ENCODE measurements at places on chromosomes 1 and 21.

GRCh38 chr1:234604495-234605398, 5.2 kb downstream of the IRF2BP2 start:
- no peak for DNase-seq

- DNase-seq: no peak
These were observed 69.9 kb downstream of the TNFSF4 start for GRCh38 chr1:173137107-173137706.

DNA sequence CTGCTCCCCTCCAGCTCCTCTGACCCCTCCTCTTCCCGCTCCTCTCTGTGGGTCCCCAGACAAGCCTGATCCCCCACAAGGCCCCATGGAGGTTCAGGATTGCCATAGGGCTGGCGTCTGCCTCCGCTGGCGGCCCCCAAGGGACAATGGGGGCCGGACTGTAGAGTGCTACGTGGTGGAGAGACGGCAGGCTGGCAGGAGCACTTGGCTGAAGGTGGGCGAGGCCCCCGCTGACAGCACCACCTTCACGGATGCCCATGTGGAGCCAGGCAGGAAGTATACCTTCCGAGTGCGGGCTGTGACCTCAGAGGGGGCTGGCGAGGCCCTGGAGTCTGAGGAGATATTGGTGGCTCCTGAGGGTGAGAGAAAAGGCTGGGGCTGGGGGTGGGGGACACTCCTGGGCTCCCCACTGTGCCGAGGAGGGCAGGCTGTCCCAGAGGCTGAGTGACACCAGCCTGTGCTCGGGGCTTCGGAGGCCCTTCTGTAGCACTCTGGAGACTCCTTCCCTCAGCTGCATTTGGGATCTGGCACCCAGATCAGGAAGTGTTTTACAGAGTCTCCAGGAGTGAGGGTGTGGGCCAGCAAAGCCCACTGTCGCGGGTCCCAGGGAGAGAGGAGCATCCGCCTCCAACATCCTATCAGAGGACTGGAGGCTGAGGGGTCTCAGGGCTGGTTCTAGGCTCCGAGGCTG, 25.9 kb downstream of the IGFN1 start:
- DNase-seq: no peak

- DNase-seq: no peak
These were observed 18.2 kb downstream of the IKBKE start for GRCh38 chr1:206488466-206488865.

- DNase-seq: peak; percentile 81
These were observed 54.9 kb upstream of the DNAJC6 start for GRCh38 chr1:65254320-65255034.

- DNase-seq: no peak
These were observed 1.2 kb upstream of the ZNF683 start for GRCh38 chr1:26373789-26374188.

GRCh38 chr1:2603521-2604155, 17.1 kb downstream of the PRXL2B start:
- no peak for DNase-seq

DNA sequence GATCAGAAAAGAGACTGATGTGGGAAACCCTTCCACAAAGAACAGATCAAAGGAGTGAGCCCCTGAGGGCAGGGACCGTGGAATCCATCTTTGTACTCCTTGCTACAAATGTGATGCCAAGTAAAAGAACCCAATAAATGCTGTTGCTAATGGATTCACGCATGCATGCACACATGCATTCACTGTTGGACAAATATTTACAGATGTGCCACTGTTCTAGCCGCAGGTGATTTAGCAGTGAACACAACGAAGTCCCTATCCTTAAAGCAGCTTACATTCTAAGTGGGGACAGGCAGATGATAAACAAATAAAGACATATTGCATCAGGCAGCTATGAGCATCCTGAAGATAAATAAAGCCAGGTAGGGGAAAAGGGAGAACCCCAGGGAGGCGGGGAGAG, 67.8 kb downstream of the ITPKB start:
- DNase-seq: no peak

GRCh38 chr1:91803123-91803522, 82.8 kb downstream of the TGFBR3 start:
- no peak for DNase-seq

DNA sequence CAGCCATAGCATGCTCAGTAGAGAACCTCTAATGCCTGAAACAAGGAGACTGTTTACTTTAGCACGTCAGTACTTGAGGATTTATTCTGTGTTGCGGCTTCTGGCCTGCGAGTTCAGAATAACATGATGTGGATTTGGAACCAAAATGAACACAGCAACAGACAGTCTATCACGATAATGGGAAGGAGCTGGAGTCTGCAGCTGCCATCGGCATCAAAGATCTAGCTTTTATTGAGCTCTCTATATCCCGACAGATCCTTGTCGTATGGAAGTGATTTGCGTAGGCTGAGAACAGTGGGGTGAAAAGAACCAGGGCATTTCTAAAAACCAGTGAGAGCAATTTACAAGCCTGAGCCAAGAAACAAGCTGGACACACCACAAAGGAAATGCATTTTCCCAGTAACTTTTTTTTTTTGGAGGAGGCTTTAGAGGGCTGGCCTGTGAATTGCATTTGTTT, 294.2 kb downstream of the KIF26B start:
- DNase-seq: no peak
